ENCODE measurements at places on chromosomes 7 and 10.

GRCh38 chr7:77685233-77685632 is 11.0 kb upstream of the RSBN1L start:
- DNase-seq = no peak

DNA sequence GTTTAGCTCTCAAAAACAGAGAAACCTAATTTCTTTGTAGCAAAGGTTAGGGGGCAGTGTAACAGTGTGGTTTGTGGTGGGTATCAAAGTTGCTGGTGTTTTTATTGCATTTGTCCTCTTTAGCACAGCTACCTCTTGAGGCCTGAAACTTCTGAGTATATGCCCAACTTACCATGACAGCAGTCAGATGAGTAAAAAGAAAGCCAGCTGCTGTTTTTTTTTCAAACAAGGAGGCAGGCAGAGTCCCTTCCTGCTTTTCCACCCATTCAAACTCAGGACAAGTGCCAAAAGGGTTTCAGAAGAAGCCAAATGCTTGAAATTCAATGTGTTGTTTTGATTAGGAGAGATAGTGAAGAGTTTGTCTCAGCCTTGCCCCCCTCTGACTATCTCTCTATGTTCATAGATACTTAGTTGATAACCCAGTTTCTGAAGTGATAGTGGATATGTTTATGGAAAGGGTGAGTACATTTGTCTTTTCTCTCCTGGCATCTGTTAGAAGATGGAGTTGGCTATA is 23.1 kb downstream of the GBF1 start:
- DNase-seq = no peak

GRCh38 chr10:22606164-22606614 is 108.2 kb downstream of the PIP4K2A start:
- no peak for DNase-seq

GRCh38 chr7:150511048-150511447 is 3.6 kb upstream of the GIMAP7 start:
- DNase-seq = no peak

DNA sequence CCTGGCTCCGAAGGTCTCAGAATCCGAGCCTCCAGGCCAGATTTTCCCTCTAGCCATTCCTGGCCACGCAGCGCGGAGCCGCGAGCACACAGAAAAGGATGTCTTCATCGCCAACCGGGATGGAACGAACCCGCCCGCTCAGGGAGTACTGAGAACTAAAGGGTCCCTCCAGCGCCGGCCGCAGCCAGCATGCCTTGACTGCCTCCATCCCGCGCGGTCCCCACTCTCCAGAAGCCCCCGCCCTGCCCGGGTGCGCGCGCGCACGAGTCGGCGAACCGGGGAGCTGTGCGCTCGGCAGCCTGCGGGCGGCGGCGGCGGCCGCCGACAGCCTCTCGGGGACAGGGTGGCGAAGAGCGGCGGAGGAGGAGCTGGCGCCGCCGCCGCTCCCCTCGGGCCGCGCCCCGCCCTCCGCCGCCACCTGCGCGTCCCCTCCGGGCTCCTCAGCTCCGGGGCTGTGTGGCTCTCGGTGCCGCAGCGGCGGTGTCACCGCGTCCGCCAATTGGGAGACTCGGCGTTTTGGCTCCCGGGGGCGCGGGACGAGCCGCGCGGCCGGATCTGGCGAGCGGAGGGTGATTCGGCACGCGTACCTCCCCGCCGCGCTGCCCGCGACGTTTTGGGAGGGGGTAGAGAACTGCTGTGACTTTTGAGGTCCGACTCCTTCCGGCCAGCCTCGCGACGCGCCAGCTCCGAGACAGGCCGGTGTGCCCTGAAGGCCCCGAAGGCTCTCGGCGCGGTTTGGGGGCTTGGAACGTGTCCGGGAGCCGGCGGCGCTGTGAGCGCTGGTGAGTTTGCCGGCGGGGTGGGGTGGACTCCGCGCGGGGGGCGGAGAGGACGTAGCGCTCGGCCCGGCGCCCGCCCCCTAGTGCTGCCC is 453 bp upstream of the GALNT17 start:
- no peak for DNase-seq

Measured in GM19239 (cell line).